HAP-1 (cell line): ENCODE measurements at places on chromosomes 1 and 21.
A peak's percentile ranks its signal among the peaks of the same experiment; 100 is the strongest.

GRCh38 chr1:7117399-7118281, 332.4 kb downstream of the CAMTA1 start:
- peak; percentile 75 for DNase-seq

GRCh38 chr1:221822591-221822990, 80.7 kb upstream of the DUSP10 start:
- no peak for DNase-seq

DNA sequence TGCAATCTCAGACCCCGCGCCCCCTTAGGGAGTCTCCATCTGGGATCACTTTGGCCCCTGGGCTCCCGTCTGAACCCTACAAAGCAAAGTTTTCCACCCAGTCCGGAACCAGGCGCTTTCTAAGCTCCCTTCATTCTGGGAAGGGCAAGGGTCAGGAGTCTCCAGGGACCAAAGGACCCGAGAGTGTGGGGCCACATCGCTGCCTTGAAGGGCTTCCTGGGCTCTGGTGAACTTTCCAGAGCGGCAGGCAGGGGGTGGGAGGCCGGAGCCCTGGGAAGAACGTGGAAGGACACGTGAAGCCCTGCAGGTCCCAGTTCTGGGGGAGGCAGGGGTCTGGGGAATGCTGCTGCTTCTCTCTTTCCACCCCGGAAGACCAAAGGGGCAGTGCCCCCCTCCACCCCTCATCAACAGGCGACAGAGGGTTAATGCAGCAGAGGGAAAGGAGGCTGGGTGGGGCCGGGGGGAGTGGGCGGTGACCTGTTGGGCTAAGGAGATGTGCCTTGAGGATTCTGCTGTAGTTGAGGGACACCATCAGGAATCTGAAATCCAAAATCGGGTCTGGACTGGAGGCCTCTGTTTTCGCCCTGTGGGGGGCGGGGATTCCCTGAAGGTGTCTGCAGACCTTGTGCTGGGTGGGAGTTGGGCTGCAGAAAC, 734 bp downstream of the CDK18 start:
- DNase-seq = peak; percentile 68

DNA sequence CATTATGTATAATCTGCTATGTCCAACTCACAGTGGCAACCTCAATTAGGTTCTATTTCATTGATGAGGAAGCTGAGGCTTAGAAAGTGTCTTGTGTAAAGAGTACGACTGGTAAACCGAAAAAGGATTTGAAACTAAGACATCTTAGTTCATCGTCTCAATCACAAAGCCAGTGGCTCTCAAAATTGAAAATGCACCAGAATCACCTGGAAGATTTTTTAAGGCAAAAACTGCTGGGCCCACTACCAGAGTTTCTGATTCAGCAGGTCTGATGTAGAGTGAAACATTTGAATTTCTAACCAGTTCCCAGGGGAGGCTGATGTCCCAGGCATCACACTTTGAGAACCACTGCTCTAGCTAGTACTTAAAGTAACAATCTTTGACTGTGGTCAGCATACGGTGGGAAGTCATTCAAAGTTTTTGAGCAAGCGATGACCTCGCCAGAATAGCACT, 5.2 kb upstream of the LRRC53 start:
- DNase-seq = no peak

GRCh38 chr1:70583522-70583921, 172.5 kb downstream of the CTH start:
- no peak for DNase-seq
